Inflammatory macrophage treated with lipopolysaccharide for 4 hours (primary cell): ENCODE measurements at places on chromosomes 16 and 17.
A peak's percentile ranks its signal among the peaks of the same experiment; 100 is the strongest.

GRCh38 chr17:10673312-10673711 is 16.2 kb upstream of the MYH3 start:
- DNase-seq = no peak

DNA sequence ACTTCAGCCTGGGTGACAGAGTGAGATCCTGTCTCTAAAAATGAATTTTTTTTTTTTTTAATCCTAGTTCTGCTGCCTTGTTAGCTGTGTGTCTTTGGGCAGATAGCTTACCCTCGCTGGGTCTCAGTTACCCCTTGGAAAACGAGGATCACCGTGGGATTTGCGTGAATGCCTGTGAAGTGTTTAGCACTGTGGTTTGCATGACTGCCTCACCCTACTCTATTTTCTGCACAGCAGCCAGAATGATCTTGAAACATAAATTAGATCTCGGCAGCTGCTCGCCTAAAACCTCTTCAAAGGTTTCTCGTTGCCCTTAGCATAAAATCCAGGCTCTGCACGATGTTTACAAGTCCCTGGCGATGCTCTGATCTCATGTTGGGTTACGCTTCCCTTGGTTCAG is 71.2 kb upstream of the GRIN2A start:
- DNase-seq = no peak

- DNase-seq = no peak
Measured at GRCh38 chr16:3728424-3729160, 11.3 kb upstream of the TRAP1 start.

- DNase-seq = no peak
Measured at GRCh38 chr16:56583351-56584168, 5.8 kb upstream of the MT3 start.

GRCh38 chr16:84788920-84789391 is 30.8 kb upstream of the CRISPLD2 start:
- no peak for DNase-seq

DNA sequence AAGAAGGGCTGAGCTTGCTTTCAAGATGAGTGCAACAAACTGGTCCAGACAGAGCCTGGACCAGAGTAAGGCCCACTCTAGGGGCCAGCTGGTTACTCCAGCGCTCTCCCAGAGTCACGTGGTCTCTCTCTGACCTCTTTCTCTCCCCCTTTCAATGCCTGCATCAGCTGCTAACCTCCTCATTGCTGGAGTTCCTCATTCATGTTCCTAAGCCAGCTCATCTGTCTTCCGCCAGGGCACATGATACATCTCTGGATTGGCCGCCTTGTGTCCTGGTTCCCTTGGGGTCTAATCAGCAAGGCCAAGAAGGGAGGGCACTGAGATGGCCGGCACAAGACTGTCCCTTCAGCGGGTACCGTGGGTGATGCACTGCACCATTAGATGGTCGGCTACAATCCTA is 26.9 kb upstream of the ZFP90 start:
- DNase-seq = peak; percentile 49

GRCh38 chr16:31038993-31039392 is 5.6 kb downstream of the STX4 start:
- DNase-seq = no peak

DNA sequence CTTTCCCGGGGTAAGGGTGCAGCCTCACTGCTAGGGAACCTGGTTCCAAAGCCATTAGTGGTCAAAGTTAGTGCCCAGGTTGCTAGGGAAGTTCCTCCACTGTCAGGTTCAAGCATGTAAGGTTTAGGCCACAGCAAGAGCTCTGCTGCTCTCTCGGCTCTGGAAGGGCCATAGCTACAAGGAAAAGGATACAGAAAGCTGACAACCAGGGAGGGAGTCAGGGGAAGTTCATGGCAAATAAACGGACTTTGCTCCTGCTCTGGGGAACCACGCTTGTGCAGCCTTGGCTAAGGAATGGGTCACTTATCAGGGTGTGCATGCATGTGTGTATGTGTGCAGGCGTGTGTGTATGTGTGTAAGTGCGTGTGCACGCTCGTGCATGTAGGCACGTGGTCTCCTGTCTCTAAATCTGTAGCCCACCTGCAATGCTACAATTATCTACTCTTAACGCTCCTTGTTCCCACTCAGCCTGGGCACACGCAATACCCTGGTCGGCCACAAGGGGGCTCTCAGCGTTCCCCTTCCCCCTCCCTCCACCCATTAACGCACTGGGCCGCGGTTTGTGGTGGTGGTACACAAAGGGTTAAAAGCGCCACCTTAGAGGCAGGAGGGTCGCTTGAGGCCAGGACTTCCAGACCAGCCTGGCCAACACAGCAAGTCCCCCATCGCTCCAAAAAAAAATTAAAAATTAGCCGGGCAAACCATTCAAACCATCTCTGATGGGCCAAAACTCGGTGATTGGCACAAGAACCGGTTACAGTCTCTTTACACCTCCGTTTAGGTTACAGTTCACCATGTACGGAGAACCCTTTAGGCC is 48.4 kb upstream of the KDM8 start:
- peak; percentile 35 for DNase-seq

- DNase-seq = no peak
Measured at GRCh38 chr17:57552114-57552624, 192.9 kb downstream of the CCDC182 start.

- DNase-seq = peak; percentile 46
Measured at GRCh38 chr17:28928061-28928460, 23.3 kb downstream of the PHF12 start.

DNA sequence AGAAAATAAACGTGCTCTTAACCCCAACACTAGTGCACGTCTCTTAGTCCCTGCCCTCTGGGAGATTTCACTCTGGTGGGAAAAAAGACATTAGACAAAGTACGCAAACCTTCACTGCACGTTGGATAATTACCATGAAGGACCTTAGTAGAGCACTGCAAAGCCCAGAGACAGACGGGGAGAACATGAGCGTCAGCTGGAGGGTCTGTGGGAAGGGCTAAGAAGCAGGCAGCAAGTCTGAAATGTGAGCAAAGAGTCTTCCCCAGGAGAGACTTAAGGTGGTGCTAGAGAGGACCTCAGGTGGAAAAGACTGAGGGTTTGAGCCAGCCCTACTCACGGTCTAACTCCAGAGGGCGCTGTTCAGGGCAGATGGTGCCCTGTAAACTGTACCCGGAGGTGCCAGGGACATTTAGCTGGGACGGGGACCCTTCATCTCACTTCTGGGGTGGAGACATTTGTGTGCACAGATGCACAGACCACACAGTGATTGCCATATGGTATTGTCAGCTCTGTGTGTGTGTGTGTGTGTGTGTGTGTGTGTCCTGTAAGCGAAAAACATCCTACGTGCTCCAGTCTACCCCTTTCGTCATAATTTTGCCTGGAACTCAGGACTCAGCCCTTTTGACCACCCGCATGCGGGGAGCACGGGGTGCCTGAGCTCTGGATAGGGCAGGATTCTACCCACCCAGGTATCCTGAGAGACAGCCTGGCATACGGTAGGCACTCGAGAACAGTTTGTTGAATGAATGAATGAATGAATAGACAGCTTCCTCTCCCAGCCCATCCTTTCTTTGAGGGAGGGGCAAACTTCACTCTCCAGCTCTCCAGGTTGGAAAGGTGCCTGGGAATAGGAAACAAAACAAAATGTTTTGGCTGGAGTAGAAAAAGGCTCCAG is 10.1 kb upstream of the STAC2 start:
- peak; percentile 40 for DNase-seq

DNA sequence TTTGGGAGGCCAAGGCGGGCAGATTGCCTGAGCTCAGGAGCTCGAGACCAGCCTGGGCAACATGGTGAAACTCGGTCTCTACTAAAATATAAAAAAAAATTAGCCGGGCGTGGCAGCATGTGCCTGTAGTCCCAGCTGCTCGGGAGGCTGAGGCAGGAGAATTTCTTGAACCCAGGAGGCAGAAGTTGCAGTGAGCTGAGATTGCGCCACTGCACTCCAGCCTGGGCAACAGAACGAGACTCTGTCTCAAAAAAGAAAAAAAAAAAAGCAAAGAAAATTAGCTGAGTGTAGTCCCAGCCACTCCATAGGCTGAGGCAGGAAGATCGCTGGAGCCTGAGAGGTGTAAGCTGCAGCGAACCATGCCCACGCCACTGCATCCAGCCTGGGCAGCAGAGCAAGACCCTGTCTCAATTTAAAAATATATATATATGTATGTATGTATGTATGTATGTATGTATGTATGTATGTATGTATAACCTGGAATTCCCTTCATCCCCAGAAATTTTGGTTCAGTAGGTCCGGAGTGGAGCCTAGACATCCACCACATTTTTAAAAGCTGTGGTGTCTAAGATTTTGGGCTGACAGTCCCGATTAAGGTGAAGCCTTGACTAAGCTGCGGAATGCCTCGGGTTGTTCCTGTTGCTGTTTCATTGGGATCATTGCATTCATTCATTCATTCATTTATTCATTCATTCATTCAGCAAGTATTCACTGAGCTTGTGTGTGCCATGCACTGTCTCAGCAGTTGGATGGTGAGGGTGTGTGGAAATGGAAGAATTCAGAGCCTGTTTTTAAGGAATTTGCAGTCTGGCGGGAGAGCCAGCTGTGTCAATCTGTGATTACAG is 25.9 kb downstream of the TMEM94 start:
- no peak for DNase-seq

DNA sequence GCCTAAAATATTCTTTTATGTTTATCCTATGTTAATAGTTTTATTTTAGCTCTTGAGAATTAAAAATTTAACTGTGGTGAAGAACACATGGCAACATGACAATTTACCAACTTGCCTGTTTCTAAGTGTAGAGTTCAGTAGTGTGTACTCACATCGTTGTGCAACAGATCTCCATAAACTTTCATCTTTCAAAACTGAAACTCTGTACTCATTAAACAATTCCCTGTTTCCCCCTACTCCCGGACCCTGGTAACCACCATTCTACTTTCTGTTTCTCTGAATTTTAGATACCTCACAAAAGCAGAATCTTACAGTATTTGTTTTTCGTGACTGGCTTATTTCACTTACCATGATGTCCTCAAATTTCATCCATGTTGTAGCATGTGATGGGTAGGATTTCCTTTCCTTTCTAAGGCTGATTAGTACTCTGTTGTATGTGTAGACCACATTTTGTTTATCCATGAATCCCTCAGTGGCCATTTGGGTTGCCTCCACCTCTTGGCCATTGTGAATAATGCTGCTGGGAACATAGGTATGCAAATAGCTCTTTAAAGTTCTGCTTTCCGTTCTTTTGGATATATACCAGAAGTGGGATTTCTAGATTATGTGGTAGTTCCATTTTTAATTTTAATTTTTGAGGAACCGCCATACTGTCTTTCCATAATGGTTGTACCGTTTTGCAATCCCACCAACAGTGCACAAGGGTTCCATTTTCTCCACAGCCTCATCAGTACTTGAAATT is 17.4 kb downstream of the IST1 start:
- peak; percentile 80 for DNase-seq

DNA sequence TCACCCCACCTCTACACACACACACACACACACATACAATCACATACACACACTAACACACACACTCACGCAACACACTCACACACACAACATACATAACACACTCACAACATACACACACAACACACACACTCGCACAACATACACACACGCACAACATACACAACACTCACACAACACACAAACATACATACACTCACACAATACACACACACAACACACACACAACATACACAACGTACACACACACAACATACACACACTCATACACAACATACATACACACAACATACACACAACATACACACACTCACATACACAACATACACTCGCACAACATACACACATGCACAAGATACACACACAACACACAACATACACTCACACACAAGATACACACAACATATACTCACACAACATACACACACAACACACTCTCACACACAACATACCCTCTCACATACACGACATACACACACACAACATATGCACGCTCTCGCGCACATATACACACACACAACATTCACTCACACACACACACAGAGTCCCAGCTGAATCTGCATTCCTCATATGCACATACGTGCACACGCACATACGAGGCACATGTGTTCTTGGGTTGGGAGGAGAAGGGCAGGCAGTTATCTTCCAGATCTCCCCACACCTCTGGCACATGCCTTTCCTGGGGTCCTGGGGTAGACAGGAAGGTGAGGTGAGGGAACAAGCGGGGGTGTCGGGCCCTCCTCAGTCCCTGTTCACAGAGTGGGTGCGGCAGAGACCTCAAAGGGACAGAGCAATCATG is 1.1 kb downstream of the ASGR2 start:
- no peak for DNase-seq

GRCh38 chr17:66467766-66468165 is 165.4 kb downstream of the PRKCA start:
- DNase-seq = peak; percentile 27

- no peak for DNase-seq
Measured at GRCh38 chr17:12579288-12579687, 86.4 kb upstream of the MYOCD start.

- no peak for DNase-seq
Measured at GRCh38 chr17:81453712-81454111, 58.5 kb downstream of the BAHCC1 start.

DNA sequence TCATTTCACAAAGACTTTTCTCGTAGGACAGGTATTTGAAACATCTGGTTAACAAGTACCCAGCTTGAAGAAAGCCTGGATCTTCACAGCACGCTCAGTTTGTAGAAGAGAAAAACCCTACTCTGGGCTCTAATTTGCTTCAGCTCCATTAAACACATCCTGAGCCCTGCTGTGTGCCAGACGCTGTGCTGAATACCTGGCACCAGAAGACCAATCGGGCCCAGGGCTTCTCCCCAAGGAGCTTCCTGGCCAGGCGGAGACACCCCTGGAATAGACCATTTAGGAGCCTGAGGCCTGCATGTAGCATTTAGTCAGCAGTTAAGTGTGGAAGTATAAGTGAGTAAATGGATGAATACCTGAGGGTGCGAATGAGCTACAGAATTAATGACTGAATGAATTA is 8.9 kb upstream of the ABAT start:
- DNase-seq = no peak

DNA sequence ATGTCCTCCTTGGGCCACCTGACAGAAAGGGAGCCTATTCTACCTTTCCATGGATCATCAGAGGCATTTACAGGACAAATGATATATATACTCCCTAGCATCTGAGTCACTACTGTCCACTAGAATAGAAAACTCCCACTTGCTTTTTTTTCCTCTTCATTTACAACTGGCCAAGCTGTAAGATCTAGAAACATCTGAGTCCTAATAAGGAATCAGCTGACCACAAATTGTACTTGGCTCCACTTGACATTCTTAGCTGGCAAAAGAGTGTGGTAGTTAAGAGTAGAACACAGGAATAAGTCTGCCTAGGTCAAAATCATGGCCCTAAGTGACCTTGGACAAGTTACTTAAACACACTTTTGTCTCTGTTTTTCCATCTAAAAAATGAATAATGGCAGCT is 5.2 kb downstream of the RUSF1 start:
- DNase-seq = no peak

DNA sequence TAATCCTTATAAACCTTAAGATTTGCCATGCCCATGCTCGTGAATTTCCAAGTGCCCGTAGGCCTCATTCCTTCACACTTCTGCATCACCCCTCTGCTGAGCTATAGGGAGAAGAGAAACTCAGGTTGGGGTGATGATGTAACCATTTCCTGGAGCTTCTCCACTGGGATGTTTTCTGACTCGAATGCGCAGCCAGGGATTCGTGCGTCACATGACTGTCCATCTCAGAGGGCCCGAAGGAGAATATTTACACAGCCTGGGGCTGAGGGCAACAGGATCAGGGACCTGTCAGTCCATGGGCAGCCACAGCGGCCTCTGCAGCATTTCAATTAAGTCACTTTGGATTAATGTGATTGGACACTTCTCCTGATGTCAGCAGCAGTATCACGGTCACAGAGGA is 8.7 kb downstream of the GSG1L2 start:
- DNase-seq = no peak
